HS-27A (cell line): ENCODE measurements at places on chromosomes 12 and 14.

- no peak for DNase-seq
Observed at GRCh38 chr12:80805106-80805505, 88.4 kb downstream of the MYF5 start.

GRCh38 chr12:120662879-120663278 lies 22.5 kb downstream of the CABP1 start:
- DNase-seq = no peak

DNA sequence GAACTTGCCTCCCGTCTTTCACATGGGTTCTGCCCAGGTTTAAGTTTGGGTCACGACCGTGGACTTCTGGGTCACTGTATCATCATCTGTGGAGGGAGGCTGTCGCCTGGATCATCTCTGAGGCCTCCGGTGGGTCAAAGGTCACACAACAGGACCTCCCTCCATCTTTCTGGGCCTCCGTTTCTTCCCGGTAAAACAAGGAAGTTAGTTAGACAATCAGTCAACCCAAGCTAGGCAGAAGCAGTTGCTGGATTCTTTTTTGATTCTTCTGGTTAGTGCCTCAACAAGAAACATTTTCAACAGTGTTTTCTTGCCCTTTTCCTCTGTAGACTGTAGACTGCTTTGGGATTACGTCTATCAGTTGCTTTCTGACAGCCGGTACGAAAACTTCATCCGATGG lies 186.6 kb upstream of the BCL2L14 start:
- DNase-seq = no peak

DNA sequence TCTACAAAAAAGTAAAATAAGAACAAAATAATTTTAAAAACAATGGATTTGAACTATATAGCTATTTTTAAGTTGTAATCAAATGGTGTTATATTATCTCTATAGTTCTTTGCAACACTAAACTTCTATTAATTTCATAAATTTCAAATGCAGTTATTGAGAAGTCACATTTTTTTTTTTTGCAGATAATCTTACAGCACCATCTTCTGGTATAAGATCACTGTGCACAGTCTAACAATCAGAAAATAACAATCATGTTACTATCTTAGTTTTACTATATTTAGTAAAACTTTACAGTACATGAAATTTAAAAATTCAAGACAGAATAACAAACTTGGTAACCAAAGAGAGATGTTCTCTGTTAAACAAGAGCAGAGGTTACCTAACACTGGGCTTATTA lies 40.6 kb downstream of the GXYLT1 start:
- no peak for DNase-seq

GRCh38 chr12:91094957-91095356 lies 16.3 kb downstream of the LUM start:
- no peak for DNase-seq

DNA sequence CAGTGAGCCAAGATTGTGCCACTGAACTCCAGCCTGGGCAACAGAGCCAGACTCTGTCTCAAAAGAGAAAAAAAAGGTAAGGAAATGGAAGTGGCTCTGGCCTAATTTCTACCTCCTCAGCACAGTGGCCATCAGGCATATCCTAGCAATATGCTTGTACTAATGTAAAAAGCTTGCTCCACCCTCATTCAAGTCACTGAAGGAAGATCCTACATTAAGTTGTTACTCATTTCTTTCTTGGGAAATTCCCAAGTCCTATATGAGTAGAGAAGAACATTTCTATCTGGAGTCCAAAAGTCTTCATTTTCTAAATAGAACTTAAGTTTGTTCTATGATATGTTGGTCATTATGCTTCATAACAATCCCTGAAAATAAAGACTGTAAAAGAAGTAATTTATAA lies 67.3 kb upstream of the HOXC13 start:
- DNase-seq = no peak

DNA sequence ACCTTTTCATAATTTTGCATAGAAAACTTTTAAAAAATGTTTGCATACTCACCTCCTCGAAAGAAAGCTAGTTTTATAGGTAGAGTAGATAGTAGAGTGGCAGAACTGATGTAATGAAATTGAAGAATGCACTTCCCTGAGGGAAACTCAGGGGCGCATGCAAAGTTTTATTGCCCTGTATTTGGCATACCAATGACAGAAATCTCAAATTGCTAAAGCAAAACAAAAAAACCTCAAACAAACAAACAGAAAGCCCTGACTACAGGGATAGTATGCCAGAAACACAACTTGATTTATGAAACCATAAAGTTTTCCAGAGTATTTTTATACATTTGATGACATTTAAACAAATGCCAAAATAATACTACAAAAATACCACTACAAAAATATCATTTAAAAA lies 1.8 kb downstream of the RASSF9 start:
- no peak for DNase-seq

- no peak for DNase-seq
Observed at GRCh38 chr12:105026411-105026810, 40.3 kb downstream of the NOPCHAP1 start.

DNA sequence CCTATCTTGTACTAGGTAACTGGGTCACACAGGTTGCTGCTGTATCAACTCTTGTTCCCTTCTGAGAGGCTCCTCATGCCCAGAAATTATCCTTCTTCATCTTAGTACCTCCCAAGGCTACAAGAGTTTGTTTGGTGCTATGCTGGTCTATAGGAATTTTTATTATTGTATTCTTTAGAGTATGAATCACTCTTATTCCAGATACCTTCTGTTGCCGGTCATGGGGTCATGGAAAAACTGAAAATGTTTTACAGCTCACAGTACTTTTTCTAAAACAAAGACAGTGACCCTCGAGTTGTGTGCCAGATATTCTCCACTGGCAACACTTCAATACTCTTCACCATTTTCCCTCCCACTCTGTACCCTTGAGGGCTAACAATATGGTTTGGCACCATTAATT lies 1598.0 kb upstream of the TMEM132C start:
- DNase-seq = no peak

- no peak for DNase-seq
Observed at GRCh38 chr12:28456934-28457710, 266.9 kb downstream of the CCDC91 start.

GRCh38 chr14:70812124-70812818 lies 3.0 kb upstream of the MAP3K9 start:
- no peak for DNase-seq

- no peak for DNase-seq
Observed at GRCh38 chr12:6205144-6205539, 4.9 kb downstream of the CD9 start.

GRCh38 chr12:880656-881055 lies 68.8 kb downstream of the RAD52 start:
- DNase-seq = no peak

DNA sequence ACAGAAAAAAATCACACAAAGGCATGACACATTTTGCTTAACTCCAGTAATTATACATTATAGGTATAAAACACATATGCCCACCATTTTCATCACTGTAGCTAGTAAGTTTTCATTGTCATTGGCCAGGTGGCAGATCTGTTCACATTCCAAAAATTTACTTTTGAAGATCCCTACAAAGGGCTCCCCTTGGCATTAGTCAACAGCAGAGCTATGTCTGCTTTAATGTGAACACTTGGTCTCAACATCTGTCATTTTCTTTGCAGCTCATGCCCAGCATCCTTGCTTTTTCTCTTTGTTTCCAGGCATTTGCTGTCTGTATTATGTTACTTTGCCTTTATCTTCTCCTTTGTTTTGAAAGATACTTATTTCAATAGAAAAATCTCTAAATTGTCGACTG lies 519.1 kb upstream of the FOXG1 start:
- no peak for DNase-seq

DNA sequence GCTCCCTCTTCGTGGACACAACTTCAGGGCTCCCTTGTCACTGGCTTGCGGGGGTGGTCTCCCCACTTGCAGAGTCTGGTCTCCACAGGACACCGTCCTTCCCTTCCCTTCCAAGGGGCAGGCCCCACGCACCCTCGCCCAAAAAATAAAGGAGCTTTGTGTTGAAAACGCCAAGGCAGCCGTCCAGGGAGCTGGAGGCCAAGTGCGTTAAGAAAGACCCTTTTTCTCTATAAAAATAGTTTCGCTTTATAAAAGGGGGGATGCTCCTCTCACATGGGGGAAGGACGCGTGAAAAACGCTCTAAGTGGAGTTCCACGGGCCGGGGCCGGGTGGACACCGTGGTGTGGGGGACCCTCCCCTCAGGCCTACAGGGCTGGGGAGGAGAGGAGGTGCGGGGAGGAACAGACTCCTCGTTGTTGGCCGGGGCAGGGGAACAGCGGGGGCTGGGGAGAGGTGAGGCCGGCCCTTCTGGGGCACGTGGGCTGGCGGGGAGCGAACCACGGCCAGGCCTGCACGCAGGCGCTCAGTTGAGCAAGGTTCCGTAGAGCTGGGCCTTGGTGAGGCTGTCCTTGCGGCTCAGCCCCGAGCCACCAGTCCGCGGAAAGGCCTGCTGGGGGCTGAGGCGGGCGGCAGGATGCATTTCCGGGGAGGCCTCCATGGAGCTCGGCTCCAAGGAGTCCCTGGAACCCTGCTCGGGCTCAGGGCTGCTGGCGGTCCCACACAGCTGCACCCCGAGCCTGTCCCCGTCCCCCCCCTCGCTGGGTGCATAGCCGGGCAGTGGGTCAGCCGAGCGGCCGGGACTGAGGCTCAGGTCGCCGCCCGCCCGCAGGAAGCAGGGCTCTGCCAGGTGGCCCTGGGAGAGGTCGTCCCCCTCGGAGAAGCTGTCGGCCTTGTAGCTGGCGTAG lies 49.5 kb downstream of the BEGAIN start:
- no peak for DNase-seq

GRCh38 chr14:67586369-67586768 lies 13.7 kb downstream of the PIGH start:
- DNase-seq = no peak

GRCh38 chr14:26872515-26873361 lies 274.9 kb upstream of the NOVA1 start:
- DNase-seq = no peak

- no peak for DNase-seq
Observed at GRCh38 chr14:103692159-103692558, 23.1 kb downstream of the XRCC3 start.

- DNase-seq = no peak
Observed at GRCh38 chr14:100219126-100219785, 19.7 kb upstream of the YY1 start.

GRCh38 chr12:112122823-112123690 lies 2.3 kb upstream of the TRAFD1 start:
- peak; percentile 35 for DNase-seq

GRCh38 chr12:76866726-76867125 lies 12.1 kb downstream of the CSRP2 start:
- DNase-seq = no peak

GRCh38 chr12:32365473-32366064 lies 33.8 kb upstream of the FGD4 start:
- DNase-seq = peak; percentile 74
